ENCODE measurements at places on chromosomes 2 and 18.

DNA sequence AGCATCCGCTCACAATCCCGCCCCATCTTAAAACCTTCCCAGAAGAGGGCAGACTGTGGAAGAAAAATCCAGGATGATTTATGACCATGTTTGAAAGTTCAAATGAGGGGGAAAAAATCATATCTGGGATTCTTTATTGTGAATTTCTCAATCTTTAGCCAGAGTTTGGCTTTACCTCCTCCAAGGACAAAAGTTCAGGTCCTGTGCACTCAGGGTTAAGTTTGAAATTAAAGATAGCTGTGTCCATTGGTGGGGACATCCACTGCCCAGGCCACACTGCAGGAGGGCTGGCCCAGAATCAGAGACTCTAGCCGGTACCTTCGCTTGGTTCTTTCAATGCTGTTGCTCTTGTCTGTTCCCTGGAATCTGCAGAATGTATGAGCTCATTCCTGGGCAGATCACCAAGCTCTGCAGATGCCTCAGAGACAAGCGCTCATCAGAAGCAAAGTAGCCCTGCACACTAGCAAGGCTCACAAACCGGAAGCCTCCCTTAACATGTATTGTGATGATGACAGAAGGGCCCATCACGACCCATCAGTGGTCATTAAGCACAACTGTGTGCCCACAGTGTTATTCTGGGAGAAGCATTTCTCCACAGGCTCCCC is 375.3 kb upstream of the KLHL29 start:
- DNase-seq = peak; percentile 67

GRCh38 chr2:189076572-189076971 is 102.4 kb downstream of the COL3A1 start:
- no peak for DNase-seq

- DNase-seq = no peak
Observed at GRCh38 chr18:11729556-11729955, 40.5 kb downstream of the GNAL start.

GRCh38 chr2:232348936-232349335 is 29.6 kb upstream of the ALPP start:
- DNase-seq = no peak

DNA sequence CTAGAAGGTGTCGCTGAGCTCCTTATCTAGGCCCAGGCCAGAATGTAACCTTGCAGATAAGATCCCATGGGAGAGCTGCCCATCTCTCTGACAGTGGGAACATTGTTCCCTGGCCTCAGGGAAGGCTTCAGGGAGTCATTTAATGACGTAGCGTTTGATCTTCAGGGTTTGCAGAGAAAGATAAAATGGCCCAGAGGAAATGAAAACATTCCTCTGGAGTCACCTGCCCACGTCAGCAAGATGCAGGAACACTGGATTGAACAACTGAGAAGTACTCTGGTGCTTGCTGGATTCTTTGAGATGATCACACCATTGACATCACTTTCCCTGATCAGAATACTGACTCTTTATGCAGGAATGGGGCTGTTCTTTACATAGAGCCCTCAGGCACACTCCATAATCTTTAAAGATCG is 51.6 kb downstream of the MAPK4 start:
- DNase-seq = no peak

GRCh38 chr2:191087311-191087710 is 63.5 kb downstream of the STAT4 start:
- no peak for DNase-seq

GRCh38 chr2:229996320-229996719 is 72.4 kb downstream of the SLC16A14 start:
- DNase-seq = no peak

DNA sequence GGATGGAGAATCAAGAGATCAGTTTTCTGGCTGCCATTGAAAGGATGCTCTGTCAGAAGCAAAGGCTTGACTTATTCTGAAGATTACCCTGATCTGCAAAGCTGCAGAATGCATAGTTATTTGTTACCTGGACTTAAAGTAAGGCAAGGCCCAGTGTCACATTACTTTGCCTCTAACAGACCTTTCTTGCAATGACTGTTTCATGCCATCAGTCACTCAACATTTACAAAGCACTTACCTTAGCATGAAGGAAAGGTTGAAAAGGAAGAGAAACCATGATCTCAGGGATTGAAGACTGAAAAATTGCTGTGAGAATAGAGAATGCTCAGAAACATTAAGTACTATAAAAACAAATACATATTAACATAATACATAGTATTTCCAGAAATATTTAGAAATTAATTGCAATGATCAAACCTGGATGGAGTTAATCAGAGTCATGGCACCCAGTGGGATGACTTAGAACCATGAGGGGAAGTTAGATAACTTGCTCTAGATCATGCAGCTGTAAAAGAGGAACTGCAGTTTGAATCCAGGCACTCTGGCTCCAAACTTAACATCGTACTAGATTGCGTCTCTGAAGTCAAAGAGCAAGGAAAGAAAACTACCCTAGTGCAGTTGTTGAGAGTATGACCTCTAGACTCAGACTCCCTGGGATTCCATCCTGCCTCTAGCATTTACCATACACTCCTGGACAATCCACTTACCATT is 26.5 kb upstream of the FAM117B start:
- no peak for DNase-seq

GRCh38 chr2:99648178-99648844 is 158.5 kb upstream of the REV1 start:
- no peak for DNase-seq

DNA sequence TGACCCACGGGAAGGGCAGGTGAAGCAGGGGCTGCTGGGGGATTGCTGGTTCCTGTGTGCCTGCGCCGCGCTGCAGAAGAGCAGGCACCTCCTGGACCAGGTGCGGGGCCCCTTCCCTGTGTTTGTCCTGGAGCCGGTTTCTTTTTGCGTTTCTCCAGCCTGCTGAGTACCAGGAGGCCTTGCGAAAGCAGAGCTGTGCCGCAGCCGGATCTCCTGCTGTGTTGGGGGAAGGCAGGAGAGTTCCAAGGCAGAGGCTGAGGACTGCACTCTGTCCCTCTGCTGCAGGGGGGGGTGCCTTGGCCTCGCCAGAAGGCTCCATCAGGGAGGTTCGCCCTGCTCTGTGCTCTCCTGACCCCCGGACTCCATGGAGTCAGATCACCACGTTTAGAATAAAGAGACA is 2.8 kb downstream of the CAPN10 start:
- DNase-seq = no peak

DNA sequence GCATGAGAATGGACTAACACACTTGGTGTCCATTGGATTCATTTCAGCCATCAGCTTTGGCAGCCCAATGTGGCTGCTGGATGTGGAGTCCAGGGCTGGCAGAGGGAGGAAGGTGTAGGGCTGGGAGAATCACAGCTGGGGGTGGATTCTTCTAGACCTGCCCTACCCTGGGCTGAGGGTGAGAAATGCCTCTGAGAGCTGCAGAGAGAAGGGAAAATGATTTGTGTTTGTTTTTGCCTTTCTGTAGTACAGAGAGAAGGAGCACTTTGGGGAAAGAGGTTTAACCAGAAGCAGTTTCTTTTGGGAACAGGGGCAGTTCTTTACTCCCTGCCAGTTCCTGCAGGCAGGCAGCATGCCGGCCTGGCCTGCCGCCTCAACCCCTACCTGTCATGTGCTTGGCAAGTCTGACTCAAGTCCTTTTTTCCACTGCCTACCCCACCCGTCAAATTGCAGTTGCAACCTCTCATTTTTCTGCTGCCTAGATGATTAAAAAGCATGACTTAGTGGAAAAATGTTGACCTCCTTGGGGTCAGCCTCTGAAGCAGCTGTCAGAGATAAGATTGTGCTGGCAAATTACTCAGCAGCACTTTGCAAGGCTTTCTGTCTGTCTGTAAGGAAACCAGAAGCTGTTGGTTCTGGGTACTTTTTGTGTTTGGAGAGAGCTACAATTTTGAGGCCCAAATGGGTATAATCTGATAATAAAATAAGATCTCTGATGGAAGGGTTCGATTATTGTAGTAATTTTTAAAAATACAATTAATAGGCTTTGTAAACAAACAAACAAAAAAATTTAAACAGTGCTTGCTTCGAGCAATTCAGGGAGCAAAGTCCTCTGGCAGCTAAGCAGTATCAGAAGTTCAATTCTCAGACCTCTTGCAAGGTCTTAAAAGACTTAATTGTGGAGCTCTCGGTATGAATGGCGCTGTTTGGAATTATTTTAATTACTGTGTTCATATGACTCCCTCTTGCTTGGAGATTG is 21.7 kb downstream of the LBH start:
- DNase-seq = no peak

GRCh38 chr2:166436189-166436588 is 57.9 kb downstream of the SCN7A start:
- DNase-seq = no peak

DNA sequence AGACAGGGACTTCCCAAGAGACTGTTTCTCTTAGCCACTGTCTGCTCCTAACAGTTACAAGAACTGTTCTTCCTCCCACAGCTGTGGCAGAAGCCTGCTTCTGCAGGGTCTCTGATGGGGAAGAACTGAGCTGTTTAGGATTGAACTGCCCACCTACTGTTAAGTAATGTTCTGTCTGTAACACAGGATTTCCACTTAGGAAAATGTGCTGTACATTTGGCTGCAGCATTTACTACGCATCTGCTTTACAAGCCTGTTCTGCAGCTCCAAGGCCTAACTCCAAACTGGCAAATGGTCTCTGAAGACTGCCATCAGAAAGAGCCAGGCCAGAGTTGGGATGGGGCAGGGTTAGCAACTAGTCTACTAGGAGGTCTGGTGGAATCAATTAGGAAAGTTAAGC is 87.8 kb upstream of the UPP2 start:
- DNase-seq = no peak

DNA sequence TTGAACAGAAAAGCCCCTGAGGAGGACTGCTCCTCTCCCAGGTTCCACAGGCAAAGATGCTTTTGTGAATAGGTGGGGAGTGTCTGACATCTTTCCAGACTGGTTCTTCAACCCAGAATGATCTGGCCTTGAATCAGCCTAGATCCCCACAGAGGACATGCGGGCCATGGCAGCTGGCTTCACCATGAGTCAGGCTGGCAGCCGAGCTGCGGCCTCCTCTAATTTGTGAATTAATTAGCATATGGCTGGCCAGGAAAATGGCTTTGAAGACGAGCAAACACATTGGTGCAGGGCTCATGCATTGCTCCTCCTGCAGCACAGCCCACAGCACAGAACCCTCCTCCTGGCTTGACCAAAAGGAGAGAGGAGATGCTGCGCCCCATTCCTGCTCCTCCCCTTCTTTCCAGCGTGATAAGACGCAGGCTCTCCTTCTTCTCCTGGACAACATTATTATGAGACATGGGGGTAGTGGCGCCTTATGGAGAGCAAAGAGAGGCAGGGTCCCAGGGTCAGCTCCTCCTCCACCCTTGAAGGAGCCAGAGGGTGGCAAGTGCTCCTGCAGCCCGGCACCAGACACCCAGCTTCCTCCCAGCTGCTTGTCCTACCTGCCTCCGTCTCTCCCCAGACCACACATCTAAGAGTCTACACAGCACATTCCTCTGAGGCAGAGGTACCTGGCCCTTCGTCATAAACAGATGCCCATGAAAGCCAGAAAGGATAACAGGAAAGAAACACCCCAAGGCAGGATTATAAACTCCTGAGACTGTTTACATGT is 66.7 kb downstream of the EDAR start:
- DNase-seq = no peak

DNA sequence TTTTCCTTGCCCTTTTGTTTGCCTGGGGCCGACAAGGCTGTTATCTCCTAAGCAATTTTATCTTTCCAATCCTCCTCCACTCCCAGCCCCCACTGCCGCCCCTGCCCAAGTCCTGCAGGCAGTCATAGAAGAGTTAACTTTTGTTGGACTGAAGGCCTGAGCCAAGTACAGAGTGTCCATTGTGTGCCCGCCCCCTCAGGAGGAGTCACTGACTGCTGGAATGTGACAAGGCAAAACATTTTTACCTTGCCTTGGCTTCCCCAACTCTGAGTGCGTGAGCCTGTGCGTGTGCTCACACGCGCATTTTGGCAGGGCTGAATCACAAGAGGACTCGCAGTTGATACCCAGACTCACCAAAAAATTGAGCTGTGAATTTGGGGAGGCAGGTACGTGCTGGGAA is 16.2 kb downstream of the SETBP1 start:
- no peak for DNase-seq

- DNase-seq = no peak
Observed at GRCh38 chr2:42931818-42932195, 139.4 kb upstream of the HAAO start.

DNA sequence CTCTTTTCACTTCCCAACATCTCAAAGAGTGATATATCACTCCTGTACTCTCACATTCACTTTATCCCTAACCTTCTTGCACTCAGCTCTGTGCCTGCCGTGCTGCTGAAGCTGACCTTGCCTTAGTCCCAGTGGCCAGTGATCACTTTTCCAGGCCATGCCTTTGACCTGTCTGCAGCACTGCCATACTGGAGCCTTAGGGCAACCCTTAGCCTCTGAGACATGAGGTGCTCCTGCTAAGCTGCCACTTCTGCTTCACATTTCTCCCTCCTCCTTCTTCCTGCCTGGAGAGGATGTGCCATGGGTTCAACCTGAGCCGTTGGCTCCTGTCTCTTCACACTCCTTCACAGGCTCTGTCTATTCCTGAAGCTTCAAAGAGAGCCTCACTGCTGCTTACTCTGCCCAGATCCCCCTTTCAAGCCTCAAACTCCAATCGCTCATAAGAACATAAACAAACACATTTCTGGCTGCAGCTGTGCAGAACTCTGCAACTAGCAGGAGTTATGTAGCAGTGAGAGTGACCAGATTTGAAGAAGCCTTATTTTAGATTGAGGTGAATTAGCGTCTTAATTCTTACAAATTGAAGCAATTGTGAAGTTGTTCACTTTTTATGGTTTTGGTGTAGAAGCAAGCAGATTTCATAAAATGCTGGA is 716.2 kb upstream of the FANCL start:
- DNase-seq = no peak

GRCh38 chr2:116489944-116490343 is 1324.5 kb upstream of the DDX18 start:
- no peak for DNase-seq

DNA sequence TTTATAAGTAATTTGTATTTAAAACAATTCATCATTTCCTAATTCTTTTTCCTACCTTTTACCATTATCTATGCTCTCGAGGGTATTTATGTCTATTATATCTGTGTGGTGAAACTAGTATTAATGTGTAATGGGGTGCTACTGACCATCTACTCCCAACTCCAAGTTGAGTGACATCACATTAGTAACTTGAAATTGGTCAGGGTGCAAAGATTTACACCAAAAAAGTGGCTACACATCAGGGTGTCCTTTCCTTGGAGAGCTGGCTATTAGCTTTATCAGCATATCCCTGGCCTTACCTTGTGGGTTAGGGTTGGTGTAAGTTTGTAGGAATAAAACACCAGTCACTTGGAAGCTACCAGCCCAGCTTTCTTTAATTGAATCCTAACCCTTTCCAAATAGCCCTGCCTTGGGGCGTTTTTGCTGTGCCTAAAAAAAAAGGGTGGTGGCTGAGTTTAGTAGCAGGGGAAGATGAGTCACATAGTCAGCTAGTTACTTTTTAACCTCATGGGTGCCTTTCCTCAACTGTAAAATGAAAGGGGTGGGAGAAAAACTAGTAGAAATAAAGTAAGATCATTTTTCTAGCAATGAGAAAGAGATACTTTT is 14.0 kb downstream of the ANXA4 start:
- DNase-seq = no peak

- DNase-seq = no peak
Observed at GRCh38 chr18:76233876-76234675, 261.0 kb downstream of the ZNF516 start.
